ENCODE measurements at places on chromosomes 12 and 14.

DNA sequence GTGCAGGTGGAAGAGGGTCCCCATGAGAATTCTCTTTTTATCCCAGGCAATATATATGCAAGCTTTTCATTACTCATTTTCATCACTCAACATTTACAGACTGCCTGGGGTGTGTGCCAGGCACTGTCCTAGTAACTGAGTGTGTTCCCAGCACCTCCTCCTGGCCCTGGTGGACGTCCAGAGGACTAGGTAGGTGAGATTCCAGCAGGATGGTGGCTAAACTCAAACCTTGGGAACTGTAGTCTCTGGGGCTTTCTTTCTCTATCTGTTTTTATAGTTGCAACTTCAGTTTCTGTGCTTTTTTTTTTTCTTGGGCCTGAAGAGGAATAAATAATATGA is 63.8 kb downstream of the SUSD6 start:
- no peak for DNase-seq

GRCh38 chr14:81385886-81386285 is 14.2 kb downstream of the STON2 start:
- no peak for DNase-seq

DNA sequence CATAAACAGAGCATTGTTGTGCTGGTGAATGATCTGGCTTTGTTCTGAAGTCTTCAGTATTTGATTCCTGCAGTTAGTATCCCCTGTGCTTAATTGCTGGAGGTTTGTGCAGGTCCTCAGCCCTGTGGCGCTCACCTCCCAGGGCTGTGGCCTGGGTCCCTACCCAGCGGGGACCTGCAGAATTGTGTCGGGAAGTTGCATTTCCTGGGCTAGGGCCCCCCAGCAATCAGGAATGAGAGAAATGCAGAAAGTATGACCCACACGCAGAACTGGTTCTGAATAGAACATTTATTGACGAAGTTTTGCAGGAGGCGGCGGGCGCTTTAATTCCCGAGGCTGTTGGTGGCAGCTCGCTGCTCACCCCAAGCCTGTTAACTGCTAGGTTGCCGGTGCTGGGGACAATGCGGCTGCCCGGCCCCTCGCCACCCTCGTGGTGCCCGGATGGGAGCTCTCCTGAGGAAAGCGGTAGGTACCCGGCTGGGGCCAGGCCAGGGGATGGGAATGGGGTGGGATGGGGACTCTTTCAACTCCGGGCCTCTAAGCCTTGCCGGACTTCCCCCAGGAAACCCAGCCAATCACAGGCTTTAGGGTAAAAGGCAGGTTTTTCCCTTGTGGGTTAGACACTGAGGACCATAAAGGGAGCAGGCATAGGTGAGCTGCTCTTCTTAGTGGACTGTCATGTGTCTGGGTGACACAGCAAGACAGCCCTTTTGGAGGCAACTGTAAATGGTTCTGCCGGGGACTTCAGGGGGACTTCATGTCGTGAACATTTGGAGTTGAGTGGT is 11.6 kb downstream of the PLEKHG3 start:
- DNase-seq = no peak

DNA sequence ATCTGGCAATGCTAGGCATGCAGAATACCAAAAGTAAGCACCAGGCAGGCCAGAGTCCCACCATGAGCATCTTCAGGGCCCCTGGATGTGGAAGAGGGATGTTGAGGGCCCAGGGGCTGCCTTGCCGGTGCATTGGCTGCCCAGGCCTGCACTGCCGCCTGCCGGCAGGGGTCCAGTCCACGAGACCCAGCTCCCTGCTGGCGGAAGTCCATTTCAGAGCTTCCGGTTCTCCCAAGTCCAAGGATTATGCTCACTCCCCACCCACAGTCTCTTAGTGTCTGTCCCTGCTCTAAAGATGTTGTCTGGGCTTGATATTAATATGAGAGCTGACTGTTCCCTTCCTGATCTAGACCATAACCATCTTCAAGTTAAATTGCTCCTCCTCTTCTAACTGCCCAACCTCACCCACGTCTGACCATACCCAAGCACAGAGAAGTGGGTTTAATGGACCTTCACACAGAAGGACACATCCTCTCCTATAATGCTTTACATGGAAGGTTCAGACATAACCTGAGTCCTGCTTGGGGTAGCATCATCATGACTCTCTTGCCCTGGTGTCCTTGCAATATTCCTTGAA is 117.4 kb downstream of the DAD1 start:
- no peak for DNase-seq

DNA sequence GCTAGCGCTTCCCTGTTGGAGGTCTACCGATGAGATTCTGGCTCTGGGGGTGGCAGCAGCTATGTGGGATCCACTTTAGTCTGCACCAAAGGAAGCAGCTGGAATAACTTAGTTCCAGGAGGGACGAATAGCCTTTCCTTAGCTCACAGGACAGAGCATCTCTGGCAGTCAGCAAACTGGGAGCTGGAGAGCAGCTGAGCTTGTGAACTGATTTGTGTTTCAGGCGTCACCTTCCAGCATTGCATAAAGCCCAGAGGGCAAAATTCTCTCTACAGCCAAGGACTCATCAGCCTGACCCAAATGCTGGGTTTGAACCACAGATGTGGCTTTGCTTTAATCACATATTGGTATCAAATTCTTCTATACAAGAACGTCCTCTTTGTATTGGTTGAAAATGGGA is 81.9 kb upstream of the PELI2 start:
- no peak for DNase-seq

DNA sequence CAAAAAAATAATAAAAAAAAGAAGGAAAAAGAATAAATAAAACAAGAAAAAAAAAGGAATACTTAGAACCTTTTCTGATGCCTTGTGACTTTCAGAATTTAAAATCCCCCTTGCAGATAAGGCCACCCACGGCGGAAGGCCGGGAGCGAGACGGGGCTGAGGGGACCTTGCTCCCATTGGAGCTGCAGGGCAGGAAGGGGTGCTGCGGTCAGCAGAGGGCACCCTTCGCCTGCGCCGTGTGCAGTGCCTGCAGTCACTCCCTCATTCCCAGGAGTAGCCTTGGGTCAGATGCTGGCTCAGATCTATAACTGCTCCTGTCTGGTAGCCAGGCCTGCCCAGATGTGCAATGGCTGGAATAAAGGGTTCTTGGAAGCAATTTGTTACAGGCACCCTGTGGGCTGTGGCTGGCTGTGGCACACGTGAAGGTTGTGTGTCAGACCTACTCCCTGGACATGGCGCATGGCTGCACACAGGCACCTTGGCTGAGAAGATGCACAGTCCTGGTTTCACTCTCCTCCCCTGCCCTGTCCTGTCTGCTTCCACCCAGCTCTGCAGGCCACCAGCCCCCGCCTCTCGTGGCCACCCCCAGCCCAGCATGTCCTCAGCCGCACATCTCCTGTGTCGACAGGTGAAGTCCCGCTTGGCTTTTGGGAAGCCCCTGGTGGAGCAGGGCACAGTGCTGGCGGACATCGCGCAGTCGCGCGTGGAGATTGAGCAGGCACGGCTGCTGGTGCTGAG is 13.4 kb upstream of the ALDH2 start:
- no peak for DNase-seq

- peak; percentile 89 for DNase-seq
Measured at GRCh38 chr14:100645196-100645981, 58.2 kb upstream of the BEGAIN start.

- DNase-seq = no peak
Measured at GRCh38 chr14:76951166-76951565, 77.3 kb downstream of the IRF2BPL start.

DNA sequence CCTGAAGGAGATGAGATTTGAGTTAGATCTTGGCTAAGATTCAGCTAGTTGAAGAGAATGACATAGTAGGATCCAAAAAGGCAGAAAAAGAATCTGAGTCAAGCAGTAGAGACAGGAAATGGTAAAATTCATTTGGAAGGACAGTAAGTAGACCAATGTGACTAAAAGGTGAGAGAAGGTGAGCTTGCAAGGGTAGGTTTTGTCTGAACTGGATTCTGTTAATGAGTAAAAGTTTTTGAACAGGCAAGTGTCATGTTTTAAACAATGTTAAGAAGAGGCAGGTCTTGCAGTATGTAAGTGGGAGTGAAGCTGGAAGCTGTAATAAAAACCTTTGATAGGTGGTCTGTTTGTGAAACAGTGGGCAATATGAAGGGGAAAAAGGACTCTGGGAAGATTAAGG is 58.6 kb downstream of the ACSS3 start:
- no peak for DNase-seq

DNA sequence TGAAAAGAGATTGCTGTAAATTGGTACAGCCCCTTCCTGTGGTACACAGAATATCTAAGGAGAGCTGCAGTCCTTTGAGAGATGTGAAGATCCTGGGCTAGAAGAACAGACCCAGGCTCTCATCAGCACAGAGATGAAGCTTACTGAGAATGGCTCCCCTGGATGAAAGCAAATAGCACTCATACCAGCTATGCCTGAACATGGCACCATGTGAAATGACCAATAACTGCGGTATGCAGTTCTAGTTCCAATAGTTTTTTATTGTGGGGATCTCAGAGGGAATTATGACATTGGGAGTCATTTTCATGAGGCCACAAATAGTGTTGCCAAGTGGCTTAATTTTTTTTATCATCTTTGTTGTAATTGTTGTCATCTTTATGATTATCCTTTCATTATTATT is 15.4 kb upstream of the TRHDE start:
- DNase-seq = no peak

DNA sequence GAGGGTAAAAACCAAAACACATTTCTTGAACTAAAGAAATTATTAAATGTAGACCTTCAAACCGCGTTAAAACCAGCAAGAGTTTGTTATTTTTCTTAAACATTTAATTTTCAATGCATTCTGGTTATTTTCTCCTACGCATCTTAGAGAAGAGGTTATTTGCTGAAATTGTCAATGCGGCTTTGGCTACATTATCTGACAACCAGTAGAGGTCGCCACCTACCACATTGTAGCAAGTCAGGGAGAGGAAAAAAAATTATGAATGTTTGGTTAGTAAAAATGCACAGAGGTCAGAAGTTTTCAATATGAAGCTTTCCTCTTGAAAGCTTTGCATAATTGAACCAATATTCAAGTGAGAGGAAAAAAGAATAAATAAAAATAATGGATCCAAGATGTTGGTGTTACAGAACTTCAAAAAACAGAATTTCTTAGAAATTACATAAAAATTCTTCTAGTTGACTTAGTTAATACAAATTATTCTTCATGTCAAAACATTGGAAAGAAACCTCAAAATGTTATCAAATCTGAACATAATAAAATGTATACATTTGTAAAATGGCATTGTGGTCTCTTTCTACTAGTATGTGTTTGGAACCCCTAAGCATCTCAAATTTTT is 159.4 kb upstream of the TMTC2 start:
- DNase-seq = peak; percentile 72

DNA sequence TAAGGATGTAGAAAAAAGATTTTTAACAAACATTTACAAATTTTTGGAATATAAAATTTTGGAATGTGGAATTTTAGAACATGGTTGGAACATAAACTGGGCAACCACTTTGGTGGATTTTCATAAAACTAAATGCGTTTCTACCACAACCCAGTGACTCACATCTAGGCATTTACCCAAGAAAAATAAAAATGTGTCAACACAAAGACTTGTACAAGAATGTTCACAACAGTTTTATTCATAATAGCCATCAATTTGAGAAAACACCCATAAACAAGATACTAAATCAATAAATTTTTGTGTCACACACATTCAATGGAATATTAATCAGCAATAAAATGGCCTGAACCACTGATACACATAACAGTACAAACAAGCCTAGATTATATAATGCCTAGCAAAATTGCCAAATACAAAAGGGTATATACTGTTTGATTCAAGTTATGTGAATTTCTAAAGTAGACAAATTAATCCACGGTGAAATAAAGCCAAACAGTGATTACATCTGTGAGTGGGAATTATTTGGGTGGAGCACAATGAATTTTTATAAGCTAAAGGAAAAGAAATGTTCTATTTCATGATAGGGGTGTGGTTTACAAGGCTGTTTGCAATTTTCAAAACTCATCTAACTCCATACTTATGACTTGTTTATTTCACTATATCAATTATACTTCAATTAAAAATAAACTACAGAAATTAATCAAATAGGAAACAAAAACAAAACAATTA is 415.2 kb upstream of the OR4E1 start:
- no peak for DNase-seq

DNA sequence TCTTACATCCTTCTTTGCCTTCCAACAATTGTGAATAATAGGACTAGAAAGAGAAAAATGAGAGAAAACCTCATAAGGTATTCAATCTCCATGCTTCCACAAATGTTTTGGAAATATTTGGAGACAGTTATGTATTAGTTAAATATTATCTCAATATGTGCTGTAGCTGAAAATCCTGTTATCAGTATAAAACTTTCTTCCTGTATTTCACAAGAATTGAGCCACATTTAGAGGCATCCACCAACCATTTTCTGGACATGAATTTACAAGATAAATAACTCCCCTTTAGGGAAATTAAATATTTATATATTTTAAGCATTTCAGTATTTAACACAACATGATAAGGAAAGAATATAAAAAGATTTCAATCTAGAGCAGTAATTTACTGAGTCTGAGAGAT is 200.3 kb downstream of the GPHN start:
- DNase-seq = no peak

GRCh38 chr12:51914034-51914923 is 7.0 kb downstream of the ACVRL1 start:
- no peak for DNase-seq

- DNase-seq = no peak
Measured at GRCh38 chr12:58681730-58682129, 238.6 kb downstream of the LRIG3 start.

- DNase-seq = no peak
Measured at GRCh38 chr14:36655963-36656686, 5.5 kb upstream of the PAX9 start.

- DNase-seq = no peak
Measured at GRCh38 chr14:53924753-53925152, 31.9 kb downstream of the BMP4 start.

- no peak for DNase-seq
Measured at GRCh38 chr12:57610554-57611107, 604 bp upstream of the ARHGEF25 start.

- DNase-seq = no peak
Measured at GRCh38 chr12:53453953-53454640, 2.2 kb downstream of the PCBP2 start.

DNA sequence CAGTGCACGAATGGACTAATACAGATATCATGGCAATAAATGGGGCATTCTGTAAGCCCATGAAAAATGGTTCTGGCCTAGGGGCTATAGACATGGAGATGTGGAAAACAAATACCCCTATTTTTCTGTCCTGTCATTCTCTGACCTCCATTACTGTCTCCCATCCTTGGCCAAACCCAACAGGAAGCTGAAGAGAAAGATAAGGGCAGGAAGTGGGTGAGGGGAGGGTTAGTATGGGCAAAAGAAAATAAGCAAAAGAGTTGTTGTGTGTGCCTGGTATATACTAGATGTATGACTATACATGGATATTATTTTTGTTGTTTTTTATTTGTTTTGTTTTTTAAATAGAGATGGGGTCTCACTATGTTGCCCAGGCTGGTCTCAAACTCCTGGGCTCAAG is 339.3 kb downstream of the PCNX1 start:
- no peak for DNase-seq

- DNase-seq = no peak
Measured at GRCh38 chr14:65879248-65880009, 466.9 kb downstream of the FUT8 start.

DNA sequence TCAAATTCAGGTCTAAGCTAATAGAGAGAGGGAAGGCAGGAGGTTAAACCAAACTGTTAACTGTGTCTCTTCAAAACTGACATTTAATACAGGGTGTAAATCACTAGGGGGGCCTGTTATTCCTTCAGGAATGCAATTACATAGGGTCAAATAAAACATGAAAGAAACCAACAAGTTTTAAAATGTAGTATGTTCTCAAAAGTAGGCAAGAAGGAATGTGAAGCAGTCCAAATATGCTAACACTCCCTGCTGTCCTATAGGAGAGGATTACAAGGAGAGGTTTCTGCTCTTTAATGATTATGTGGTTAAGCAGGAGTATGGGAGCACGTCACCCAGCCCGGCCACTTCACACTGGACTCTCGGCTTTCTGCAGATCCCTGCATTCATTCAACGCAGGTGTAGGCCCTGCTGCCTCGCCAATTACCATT is 42.5 kb upstream of the BMP4 start:
- DNase-seq = no peak

Data from NCI-H2081 (cell line).